ENCODE measurements at places on chromosomes 2 and 18.
A peak's percentile ranks its signal among the peaks of the same experiment; 100 is the strongest.

DNA sequence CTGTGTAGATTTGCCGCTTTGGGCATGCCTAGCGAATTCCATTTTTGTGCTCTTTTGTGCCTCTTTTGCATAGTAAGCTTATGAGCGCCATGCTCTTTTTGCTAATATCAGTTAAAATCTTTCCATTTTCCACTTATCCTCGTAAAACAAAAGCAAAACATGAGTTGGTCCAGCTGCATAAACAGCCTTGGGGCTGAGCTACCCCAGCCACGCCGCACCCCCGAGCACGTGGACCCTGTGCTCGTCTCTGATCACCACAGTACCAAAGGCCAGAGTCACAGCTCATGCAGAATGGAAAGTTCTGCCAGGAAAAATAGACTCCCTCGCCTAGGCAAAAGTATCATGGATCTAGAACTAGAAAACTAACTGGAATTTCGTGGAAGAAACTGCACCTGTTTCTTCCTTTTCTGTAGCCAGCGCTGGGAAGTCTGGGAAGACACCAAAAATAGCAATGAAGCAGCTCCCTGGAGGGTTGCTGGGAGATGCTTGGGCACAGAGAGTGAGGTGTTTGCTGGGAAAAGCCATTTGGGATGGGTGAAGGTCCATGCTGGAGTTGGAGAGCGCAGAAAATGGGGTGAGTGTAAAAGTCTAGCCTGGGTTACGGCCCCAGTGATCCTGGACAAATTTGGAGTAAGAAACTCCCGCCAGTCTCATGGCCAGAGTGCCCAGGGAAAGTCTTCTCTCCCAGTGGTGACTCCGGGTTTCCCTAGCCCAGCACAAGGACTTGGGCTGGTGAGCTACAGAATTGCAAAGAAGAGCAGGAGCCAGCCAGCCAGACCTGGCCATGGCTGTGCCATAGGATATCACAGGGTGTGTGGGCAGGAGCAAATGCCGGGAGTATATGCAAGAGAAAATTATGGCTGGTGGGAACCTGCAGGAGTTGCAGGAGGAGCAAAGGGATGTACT, 218.4 kb downstream of the GBX2 start:
- no peak for DNase-seq

DNA sequence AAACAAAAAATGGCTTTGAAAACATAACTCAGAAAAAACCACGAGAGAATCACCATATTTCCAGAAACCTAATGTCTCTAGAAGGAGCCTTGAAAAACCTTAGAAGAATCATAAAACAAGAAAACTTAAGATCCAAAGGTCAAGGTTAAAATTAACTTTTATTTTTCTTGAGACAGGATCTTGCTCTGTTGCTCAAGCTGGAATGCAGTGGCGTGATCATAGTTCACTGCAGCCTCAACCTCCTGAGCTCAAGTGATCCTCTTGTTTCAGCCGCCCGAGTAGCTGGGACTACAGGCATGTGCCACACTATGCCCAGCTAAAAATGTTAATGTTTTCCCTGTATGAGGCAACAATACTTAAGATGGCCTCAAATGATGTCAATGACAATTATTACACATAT, 254.2 kb upstream of the SESTD1 start:
- DNase-seq, result no peak

GRCh38 chr2:182522405-182522896, 95.6 kb upstream of the PDE1A start:
- no peak for DNase-seq

DNA sequence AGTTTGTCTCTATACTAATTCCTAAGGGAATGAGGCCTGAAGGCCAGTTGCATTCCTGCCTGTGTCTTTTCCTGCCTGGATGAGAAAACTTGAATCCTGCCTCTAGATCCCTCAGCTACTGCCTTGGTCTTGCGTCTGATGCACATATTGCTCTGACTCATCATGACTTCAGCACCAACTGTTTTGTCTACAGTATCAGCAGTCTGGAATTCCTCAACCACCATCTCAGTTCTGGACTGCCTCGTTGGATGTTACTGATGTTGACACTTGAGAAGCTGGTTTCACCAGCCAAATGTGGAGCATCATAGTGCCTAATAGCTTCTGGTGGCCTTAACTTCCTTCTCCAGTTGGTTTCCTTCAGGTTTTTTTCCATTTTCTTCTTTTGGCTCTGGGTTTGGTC, 211.0 kb downstream of the CTNNA2 start:
- no peak for DNase-seq

DNA sequence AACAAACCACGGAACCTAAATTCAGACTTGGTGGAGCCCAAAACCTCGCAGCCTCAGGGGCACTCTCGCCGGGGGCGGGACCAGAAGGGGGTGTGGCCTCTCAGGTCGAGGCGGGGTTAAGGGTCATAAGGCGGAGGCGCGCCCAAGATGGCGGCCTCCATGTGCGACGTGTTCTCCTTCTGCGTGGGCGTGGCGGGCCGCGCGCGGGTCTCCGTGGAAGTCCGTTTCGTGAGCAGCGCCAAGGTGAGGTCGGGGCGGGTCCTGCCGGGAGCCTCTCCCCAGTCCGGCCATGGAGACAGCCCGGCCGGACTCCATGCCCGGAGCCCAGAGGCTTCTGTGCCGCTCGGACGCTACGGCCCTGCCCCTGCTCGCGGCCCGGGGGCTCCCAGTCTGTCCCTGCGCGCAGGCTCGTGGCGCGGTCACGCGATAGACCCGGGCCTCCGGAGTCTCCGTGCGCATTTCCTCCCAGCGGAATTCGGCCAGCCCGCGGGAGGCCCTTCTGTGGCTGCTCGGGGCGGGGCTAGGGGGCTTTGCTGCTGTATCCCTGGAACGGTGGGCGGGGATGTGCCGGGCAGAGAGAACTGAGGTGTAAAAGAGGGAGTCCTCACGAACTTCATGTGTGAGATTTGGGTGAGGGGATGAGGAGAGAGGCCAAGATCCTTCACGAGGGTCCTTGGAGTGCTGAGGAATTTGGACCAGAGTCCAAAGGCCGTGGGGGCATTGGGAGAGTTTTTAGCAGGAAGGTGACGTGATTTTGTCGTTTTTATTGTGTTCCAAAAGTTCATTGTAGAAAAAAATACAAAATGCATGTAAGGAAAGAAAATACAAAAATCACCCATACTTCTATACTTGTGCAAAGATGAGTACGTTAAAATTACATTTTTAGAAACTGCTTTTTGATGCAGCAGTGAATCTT, at the start of gene SMYD5:
Gene SMYD5 (plus strand): TSS at position 126 of the 916 bp plus-strand sequence. CDS start 22 bp downstream, at position 148.
- DNase-seq, result peak; percentile 87

DNA sequence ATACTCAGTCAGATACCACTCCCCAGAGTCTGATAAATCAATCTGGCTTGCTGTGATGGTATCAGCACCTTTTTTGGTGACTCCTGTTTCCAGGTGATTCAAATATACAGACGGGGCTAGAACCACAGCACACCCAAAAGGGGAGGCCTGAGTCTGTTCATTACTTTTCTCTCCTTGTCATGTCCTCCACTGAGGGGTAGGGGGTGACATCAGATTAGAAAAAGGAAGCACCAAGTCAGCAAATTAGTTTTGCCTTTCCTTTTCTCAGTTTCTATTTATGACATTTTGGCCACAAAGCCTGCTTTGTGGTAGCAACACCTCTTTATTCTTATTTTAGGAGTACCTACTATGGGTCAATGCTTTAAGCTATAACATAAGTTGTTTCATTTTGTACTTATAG, 127.4 kb downstream of the CCDC102B start:
- DNase-seq, result no peak

DNA sequence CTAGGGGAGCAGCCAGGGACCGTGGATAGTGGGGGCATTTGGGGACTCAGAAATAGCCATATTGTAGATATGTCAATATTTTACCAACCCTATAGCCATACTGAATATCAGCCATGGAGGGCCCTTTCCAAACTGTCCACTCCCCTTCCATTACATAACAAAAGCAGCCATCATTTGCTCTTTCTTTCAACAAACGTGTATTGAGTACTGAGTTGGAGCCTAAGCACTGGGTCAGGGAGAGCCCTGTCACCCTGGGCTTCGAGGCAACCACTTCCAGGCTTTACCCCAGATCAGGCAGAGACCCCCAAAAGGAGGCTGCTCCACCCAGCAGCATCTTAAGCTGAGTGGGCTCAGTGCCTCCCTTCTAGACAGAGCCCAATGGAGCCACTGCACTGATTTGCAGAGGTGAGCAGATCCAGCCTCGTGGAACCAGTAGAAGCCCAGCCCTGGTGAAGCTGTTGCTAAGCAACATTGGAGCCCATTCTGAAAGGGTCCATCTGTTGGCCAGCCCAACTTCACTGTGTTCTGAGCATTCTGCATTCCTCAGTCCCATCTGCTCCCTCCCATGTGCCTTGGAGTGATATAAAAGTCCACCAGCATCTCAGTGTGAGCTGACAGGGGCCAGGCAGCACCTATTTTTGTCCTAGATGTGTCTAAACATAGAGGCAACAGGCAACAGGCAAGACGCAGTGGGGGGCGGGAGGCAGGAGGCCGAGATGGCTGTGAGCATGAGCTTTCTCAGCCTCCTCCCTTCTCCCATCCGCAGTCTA, 112.1 kb downstream of the PLB1 start:
- DNase-seq, result no peak

DNA sequence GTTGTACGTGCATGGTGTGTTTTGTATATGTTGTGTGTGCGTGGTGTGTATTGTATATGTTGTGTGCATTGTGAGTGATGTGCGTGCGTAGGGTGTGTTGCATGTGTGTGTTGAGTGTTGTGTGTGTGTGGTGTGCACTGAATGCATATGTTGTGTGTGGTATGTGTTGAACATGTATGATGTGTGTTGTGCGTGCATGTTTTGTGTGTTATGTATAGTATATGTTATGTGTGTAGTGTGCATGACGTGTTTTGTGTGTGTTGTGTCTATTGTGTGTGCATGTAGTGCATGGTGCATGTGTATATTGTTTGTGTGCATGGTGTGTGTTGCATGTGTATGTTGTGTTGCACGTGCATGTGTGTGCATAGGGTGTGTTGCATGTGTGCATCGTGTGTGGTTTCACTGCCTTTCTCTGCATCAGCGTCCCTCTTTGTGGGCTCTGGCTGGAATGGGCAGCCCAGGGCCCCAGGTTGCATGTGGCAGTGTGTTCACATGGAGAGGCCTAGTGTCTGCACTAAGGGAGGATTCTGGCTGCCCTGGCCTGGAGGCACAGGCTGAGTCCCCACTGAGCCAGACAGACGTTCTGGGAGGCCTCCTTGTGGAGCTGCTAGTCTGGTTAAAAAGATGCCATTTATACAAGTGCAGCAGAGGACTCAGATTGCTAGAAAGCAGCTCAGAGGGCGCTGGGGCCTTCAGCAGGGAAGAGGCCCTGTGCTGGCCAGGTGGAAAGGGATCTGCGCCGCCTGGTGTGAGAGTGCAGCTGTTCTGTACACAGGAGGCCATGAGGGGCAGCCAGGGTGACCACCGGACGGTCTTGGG, 107.2 kb downstream of the FAM168B start:
- no peak for DNase-seq

- no peak for DNase-seq
Measured at GRCh38 chr2:112782234-112782799, 2.0 kb downstream of the IL1A start.
